ENCODE measurements at places on chromosomes 1 and 21.

GRCh38 chr21:41066086-41066938 lies 101.6 kb upstream of the BACE2 start:
- DNase-seq = no peak

DNA sequence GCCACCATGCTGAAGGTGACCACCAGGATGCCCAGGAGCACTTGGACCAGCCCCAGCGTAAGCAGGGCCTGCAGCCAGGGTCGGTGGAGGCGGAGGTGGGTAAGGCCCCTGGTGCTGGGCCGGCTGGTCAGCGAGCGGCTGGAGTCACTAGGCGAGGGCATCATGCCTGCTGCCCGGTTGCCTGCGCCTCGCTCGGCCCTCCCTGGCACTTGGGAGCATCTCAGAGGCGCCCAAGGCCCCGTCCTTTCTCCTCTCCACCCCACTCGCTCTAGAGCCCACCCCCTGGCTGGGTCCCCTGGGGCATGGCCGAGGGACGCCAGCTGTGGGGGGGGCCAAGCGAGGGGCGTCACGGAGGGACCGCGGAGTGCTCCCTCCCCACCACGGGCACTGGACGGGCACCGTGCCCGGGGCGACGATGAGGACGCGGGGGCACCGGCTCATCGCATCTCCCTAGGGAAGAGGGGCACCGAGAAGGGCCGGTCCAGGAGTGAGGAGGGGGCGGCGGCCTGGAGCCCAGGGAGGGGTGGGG lies 505 bp downstream of the ENTREP3 start:
- no peak for DNase-seq

GRCh38 chr21:24316277-24316922 lies 1290.9 kb downstream of the MRPL39 start:
- DNase-seq = no peak

- no peak for DNase-seq
Observed at GRCh38 chr1:214154596-214155292, 126.2 kb upstream of the SMYD2 start.

- DNase-seq = peak; percentile 5
Observed at GRCh38 chr1:44677201-44677766, 2.8 kb downstream of the ARMH1 start.

DNA sequence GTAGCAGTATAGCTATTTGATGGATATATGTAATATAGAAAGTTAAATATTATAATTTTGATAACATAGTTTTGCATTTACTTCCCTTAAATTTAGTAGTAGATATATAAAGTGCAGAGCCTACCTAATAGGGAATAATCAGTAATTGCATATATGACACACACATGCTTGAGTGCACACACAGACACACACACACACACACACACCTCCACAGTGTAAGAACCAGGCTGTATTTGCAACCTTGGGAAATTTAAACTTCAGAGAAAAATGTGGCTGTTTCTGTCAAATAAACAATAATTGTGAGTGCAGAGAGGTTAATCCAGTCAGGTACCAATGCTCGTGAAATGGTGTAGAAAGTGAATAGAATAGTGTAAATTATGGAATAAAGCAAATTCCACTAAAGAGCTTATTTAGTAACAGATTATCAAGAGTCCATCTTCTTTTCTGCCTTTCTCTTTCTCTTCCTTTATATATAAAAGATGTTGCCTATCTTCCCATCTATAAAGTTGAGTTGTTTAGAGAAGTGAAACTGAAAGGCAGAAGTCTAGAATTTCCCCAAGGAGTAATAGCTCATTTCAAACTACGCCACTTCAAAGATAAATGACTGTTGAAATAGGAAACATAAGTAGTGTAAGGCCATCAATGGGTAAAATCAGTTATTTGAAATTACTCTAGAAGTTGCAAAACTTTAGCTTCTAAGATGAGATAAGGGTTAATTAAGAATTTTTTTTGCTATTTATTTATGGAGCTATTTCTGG lies 273.7 kb downstream of the SRGAP2C start:
- DNase-seq = no peak

DNA sequence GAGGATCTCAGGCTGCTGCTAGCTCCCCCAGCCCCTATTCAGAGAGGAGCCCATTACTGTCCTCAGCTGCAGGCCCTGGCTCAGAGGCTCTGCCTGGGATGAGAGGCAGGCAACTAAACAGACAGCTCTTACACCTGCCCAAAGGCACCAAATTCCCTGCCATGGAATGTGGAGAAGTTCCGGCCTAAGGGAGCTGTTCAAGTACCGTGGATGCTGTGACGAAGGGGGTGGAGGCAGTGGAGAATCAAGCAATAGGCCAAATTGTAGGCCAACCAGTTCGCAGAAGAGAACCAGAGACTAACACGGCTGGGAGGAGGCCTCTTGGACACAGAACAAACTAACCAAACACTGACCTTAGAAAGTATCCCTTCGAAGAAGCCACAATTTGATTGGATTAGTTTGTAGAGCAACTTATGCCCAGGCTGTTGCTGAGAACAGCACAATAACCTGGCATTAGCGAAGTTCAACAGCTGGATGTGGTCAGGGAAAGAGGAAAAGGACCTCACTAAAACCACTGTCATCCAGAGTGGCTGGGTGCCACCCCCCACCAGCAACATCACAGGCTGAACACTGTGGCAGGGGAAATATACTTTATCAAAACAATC lies 3.6 kb downstream of the C1orf174 start:
- DNase-seq = no peak

GRCh38 chr1:223289621-223290020 lies 74.4 kb downstream of the SUSD4 start:
- no peak for DNase-seq

DNA sequence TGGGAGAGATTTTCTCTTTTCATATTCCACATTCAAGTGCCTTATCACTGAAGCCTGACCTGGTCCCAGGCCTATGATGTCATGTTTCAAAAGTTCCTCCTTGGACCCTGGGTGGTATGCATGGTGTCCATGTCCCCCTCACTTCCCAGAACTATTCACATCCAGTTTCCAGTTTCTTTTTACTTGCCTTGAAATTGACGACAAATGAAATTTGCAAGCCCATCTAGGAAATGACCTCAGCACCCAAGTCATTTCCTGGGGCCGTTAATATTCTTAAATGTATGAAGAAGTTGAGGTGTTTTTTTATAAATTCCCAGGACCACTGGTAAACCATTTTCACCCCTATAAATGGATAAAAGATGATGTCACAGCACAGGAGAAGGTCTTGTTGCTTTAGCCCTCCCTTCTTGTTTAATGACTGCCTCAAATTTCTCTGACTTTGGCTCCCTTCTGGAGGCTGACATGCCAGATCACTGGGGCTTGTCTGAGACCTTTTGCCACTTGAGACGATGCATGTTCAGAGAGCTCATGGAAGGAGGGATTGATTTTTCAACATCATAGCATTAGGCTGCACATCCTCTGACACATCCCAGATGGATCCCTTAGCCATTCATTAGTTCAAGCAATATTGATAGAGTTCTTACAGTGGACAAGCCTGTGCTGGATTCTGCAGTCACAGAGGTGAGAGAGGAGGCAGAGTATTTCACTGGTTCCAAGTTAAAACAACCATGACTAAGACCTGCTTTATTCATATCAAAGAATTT lies 221.3 kb downstream of the PLPP3 start:
- DNase-seq = no peak

GRCh38 chr1:205477759-205478247 lies 22.0 kb upstream of the BLACAT1 start:
- peak; percentile 66 for DNase-seq

DNA sequence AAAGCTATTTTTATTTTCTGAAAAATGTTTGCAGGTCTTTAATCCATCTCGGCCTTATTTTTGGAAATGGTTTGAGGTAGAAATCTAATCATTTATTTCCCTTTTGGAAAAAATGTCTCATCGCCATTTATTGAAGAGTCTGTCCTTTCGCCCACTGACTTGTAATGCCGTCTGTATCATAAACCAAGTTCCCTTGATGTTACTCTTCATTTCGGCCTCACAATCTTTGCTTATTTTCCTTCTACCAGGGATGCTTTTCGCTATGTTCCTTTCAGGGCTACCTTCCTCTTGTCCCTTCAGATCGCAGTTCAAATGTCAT lies 422 bp upstream of the RLF start:
- no peak for DNase-seq

DNA sequence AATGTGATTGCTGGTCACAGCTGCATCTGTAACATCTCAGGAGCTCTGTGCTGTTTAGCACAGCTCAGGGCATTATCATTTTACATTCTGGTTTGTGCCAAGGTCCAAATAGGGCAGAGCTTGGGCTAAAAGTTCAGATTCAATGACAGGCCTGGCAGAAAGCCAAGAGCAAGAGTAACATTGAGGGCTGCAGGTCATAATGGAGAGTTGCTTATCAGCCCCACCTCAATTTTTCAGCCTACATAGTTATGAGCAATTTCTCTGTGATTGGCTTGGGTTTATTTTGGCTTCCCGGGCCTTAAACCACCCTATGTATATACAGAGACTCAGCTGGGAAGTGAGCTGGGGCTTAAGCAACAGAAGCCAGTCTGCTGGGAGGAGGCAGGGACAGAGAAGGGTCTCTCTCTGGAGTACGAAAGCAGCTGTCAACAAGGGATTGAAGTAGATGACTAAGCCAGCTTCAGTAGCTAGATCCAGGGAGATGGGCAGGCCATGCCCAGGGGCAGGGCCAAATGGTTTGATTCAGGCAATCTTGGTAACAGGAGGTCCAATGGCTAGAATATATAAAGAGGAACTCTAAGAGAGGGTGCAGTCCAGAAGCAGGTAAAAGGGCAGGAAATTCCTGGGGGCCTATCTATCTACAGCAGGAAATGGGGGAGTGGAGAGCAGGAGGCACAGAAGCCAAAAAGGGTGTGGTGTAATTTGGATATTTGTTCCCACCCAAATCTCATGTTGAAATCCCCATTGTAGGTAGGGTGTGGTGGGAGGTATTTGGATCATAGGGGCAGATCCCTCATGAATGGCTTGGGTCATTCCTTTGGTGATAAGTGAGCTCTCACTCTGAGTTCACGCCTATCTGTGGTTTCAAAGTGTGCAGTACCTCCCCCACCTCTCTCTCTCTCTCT lies 49.0 kb downstream of the BRINP2 start:
- DNase-seq = no peak

- no peak for DNase-seq
Observed at GRCh38 chr21:14543983-14544382, 2.1 kb downstream of the SAMSN1 start.

GRCh38 chr1:46041974-46042373 lies 90.5 kb downstream of the PIK3R3 start:
- peak; percentile 96 for DNase-seq

GRCh38 chr1:29565490-29565889 lies 329.2 kb downstream of the PTPRU start:
- no peak for DNase-seq

GRCh38 chr1:27220096-27220495 lies 14.3 kb upstream of the WDTC1 start:
- DNase-seq = no peak

GRCh38 chr1:113860891-113861290 lies 10.6 kb downstream of the PTPN22 start:
- no peak for DNase-seq

DNA sequence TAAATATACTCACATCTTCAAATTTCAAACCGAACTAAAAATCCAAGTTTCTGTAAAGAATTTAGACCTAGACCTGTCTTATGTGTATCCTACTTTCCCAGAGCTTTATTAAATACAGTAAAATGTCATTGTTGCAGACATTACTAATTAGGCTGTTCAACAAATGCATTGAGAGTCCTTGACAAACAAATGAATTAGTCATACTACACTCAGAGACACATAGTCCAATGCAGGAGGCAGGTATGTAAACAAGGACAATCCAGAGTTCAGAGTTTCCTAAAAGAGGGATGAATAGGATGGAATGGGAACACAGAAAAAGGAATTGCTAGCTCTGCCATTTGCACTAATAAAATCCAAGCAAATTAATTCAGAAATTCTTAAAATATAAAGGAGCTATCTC lies 1.6 kb upstream of the EGLN1 start:
- no peak for DNase-seq

- no peak for DNase-seq
Observed at GRCh38 chr1:57285992-57286391, 137.9 kb downstream of the DAB1 start.

DNA sequence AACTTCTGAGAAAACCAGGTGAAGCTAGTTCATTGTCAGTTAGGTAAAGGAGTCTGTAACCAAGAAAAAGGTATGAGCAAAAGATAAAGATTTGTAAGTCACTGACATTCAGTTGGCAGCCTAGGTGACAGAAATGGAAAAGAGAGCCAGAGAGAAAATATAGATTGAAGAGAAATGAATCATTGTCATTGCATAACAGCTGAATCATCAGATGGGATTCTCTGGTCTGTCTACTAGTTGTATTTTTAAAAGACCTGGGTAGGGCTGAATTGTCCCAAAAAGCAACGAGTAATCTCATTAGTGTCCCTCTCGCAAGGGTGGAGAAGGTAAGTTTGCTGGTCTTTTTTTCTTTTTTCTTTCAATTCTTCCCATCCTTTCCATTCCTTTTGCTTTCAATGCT lies 36.6 kb downstream of the PTGS2 start:
- DNase-seq = no peak

- DNase-seq = peak; percentile 91
Observed at GRCh38 chr1:53319296-53320101, 8.4 kb downstream of the LRP8 start.

- peak; percentile 22 for DNase-seq
Observed at GRCh38 chr21:18334066-18334465, 69.5 kb downstream of the TMPRSS15 start.

GRCh38 chr1:227926216-227926791 lies 21.4 kb downstream of the WNT9A start:
- DNase-seq = no peak

GRCh38 chr1:48670234-48671020 lies 106.3 kb downstream of the BEND5 start:
- DNase-seq = no peak

GRCh38 chr1:22611530-22611947 lies 24.9 kb upstream of the C1QA start:
- DNase-seq = no peak
